Activated CD4-positive, alpha-beta T cell treated with anti-CD3 and anti-CD28 coated beads, Interleukin-2, amount 50 U/mL, for 48 hours (primary cell): ENCODE measurements at places on chromosomes 4 and X.

GRCh38 chrX:12979026-12979607 lies 4.2 kb downstream of the TMSB4X start:
- no peak for DNase-seq

DNA sequence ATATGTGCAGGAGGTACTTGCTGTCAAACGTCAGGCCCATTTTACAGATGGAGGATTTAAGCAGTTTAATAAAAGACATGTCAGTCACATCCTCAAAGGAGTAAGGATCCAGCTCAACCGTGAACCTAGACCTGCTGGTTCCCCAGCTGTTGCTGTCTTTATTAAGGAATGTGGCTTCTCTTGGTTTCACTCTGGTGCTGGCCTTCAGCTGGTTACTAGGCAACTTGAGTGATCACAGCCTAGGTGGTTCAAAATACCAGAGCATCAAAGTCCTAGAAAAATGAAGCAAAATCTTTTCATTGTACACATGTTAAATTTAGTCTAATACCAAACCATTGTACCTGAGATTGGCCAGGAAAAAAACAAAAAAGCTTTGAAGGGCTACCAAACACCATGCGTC lies 32.7 kb upstream of the GLRA2 start:
- DNase-seq = no peak

- no peak for DNase-seq
Measured at GRCh38 chr4:107834241-107834794, 9.6 kb downstream of the SGMS2 start.

GRCh38 chr4:128633067-128633466 lies 176.4 kb upstream of the JADE1 start:
- no peak for DNase-seq

DNA sequence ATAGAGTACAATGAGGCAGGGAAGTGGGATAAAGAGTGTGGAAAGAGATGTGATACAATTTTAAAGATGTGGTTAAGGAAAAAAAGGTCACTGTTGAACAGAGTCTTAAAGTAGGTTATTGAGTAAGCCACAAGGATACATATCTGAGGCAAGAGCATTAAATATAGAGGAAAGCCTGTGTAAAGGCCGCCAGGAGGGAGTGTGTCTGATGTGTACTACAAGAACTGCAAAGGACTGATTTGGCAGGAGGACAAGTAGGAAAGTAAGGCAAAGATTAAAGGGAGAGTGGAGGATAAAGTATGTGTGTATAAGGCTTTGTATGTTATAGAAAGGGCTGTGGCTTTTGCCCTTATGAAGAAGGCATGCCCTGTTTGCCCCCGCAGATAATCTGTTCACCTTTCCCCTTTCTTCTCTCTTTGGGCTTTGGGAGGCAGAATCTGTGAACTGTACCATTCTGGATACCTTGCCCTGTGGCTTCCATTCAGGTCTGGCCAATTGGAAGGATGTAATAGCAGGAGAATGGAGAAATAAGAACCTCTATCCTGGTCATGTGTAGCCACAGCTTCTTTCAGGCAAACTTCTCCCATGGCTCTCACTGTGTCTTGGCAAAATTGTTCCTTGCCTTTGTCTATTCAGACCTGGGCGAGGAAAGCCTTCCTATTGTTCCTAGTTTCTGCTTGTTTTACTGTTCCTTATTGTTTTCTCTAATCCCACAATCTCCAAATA lies 68.9 kb upstream of the FAM47B start:
- DNase-seq = no peak

DNA sequence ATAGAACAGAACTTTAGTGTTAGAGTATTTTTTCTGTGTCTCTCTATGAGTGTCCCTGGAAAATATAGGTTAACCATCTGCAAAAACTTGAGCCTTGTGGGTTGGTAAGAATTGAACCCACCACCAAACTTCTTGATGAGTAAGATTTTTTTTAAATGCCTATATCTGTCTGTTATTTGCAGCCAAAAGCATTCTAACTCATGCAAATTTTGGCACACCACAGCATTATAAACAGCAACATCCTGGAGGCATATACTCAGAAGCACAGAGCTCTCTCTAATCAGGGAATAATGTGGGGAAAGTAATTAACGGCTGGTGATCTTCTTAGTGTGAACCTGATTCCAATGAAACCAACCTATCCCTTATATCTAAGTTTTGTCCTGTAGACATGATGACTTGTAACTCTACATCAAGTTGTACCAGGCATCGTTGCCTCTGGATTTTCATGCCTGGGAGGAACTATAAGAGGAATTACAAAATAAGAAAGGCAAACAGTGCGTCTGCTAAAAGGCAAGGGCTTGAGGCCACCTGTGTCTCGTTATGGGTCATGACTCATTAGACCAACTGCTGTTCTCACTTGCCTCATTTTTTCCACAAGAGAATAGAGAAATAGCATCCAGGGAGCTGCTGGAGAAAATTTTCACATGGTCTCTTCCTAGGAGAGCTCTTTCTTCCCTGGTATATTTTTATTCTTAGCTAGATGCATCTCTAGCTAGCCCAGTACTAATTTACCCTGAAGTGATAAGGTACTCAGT lies 202.4 kb downstream of the CHIC2 start:
- DNase-seq = no peak

GRCh38 chr4:176791591-176792325 lies 964 bp downstream of the VEGFC start:
- DNase-seq = no peak

DNA sequence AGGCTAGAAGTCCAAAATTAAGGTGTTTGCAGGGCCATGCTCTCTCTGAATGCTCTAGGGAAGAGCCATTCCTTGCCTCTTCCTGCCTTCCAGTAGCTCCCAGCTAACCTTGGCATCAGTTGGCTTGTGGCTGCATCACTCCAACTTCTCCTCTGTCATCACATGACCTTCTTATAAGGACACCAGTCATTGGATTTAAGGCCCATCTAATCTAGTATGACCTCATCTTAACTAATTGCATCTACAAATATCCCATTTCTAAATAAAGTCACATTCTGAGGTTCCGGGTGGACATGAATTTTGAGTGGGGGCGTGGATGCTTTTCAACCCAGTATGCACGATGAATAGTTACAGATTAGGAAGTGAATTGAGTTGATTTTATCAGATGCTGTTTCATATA lies 89.7 kb downstream of the DOCK11 start:
- DNase-seq = no peak

DNA sequence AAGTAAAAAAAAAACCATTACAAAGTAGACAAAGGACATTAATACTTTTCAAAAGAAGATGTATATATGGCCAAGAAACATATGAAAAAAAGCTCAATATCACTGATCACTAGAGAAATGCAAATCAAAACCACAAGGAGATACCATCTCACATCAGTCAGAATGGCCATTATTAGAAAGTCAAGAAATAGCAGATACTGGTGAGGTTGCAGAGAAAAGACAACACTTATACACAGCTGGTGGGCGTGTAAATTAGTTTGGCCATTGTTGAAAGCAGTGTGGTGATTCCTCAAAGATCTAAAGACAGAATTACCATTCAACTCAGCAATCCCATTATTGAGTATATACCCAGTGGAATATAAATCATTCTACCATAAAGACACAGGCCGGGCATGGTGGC lies 39.3 kb downstream of the TASL start:
- DNase-seq = no peak

GRCh38 chr4:47990145-47990544 lies 26.3 kb downstream of the CNGA1 start:
- DNase-seq = no peak

DNA sequence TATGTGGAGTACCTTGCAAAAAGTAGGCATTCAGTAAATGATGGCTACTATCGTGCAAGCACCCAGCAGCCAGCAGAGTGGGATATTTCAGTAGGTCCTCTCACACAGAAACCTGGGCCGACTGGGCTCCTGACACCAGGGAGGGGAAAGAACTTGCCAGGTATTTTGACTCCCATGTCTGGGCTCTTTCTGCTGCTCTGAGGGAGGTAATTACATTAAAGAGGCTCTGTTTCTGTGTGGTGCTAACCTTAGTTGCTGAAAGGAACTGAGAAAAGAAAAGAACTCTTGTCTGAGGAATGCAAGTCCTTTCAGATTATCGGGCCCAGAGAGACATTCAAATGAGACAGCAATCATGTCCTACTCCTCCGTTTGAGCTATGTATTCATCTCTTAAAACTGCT lies 175.8 kb upstream of the MTMR8 start:
- DNase-seq = no peak

DNA sequence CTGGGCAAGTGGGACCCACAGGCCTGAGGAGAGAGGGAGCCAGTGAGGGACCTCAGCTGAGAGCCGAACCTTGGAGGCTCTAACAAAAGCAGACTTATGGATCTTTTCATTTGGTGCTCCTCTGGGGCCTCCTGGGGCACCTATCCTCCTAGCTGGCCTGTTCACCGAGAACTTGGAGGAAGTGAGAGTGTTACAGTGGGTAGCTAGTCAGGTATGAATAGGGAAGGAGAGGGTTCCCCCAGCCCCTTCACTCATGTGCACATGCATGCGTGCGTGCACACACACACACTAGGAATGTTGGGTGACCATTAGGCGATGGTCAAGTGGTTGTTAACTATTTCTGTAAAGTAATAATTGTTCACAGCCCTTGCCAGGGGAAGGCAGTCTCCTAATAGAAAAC lies 18.6 kb upstream of the TMEM185A start:
- no peak for DNase-seq

DNA sequence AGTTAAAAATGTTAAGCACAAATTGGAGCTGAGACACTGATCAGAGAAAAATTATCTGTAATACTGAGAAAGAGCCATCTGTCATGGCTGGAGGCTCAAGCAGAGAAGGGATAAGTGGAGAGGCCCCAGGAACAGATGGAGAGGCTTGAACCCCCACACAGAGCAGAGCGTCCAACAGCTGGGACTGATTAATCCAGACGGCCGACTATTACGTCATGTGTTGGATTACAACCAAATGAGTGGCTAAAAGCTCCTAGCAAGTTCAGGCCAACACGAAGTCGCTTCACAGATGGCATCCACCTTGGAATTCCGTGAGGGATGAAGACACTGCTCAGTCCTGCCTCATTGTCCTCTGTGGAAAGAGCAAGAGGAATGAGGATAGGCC lies 57.7 kb upstream of the ATXN3L start:
- no peak for DNase-seq

DNA sequence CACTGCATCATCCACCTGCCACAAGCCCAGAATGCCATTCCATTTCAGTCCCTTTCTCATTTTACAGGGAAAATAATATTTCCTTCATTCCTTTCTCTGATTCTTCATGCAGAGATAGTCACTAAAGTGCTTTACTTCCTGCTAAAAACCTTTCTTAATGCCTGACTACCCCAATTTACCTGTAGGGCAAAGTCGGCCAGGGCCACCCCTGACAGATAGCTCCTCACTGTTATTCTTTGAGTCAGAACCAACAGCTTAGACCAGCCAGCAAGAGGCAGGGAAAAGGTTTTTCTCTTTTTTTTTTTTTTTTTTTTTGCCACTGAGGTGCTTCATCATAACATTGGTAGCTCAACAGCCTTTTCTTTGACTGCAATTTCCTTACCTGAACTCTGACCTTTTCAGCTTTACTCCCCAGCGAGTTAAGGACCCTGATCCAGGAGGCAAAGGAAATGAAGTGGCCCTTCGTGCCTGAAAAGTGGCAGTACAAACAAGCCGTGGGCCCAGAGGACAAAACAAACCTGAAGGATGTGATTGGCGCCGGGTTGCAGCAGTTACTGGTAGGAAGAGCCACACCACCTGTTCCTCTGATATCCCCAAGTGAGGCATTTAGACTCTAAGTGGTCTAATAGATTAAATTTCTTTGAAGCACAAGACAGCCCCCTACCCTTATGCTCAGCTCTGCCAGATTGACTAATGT lies 85.0 kb downstream of the ALPK1 start:
- DNase-seq = no peak

GRCh38 chrX:79138658-79139241 lies 5.7 kb upstream of the GPR174 start:
- DNase-seq = no peak

- no peak for DNase-seq
Measured at GRCh38 chr4:133000012-133000411, 149.1 kb upstream of the PCDH10 start.
